ENCODE measurements at places on chromosomes 11 and 22. TPM values are rescaled to one million over a fixed set of nuclear protein-coding genes. Genes with fewer than 3 reads are reported as not detected.

The BTG4 gene
- not detected for total RNA-seq

The MYRF gene
- total RNA-seq: 7.6 TPM

The ELMOD1 gene
- total RNA-seq: not detected

The C1QTNF4 gene
- total RNA-seq: 6.3 TPM

The MAP6 gene
- total RNA-seq: 0.72 TPM

The MDK gene
- 505 TPM for total RNA-seq

The CCDC188 gene
- total RNA-seq: not detected

The GDPD5 gene
- 6.2 TPM for total RNA-seq

The CLTCL1 gene
- 6.2 TPM for total RNA-seq

The YAP1 gene
- 193 TPM for total RNA-seq

The GSTT2 gene
- 0.13 TPM for total RNA-seq

The C11orf91 gene
- not detected for total RNA-seq

The KCNC1 gene
- total RNA-seq: not detected

The SLCO2B1 gene
- not detected for total RNA-seq

The SUSD2 gene
- total RNA-seq: 8.9 TPM

The ISX gene
- not detected for total RNA-seq

The HBG1 gene
- not detected for total RNA-seq

The BAIAP2L2 gene
- total RNA-seq: 4.4 TPM

The BRSK2 gene
- total RNA-seq: 3.0 TPM

The ABCG4 gene
- total RNA-seq: 0.26 TPM

The SLC5A12 gene
- total RNA-seq: not detected

The ZBTB16 gene
- total RNA-seq: 7.9 TPM

The MS4A8 gene
- not detected for total RNA-seq

The DPAGT1 gene
- 32.2 TPM for total RNA-seq

The BTBD18 gene
- total RNA-seq: not detected

The NNMT gene
- total RNA-seq: 292 TPM

The TEX12 gene
- total RNA-seq: not detected

The NCAPH2 gene
- 16.0 TPM for total RNA-seq

The BBOX1 gene
- total RNA-seq: not detected

The C11orf87 gene
- not detected for total RNA-seq

The THY1 gene
- 249 TPM for total RNA-seq

The LTBP3 gene
- total RNA-seq: 104 TPM

The SMTNL1 gene
- total RNA-seq: not detected

The TNNI2 gene
- total RNA-seq: 6.0 TPM

All from epithelial cell of alveolus of lung (primary cell).